ENCODE measurements at places on chromosomes 3 and 15.

DNA sequence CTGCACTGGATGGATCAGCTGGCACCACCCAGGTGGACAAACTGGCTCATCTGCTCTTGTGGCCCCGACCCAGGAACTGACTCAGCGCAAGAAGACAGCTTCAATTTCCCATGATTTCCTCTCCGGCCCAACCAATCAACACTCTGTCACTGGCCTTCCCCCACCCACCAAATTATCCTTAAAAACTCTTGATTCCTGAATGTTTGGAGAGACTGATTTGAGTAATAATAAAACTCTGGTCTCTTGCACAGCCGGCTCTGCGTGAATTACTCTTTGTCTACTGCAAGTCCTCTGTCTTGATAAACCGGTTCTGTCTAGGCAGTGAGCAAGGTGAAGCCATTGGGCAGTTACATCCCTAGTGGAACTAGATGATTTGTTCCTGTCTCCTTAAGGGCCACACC, 16.1 kb downstream of the BDH1 start:
- no peaks in the 10 kb centered on the region for H3K27me3 ChIP-seq
- peak; percentile 61 for DNase-seq
- H3K36me3 ChIP-seq = no peaks in the 10 kb centered on the region
- H3K4me1 ChIP-seq = peaks cover 31% of the 10 kb centered on the region
- peak overlapping the region; percentile 82 for H3K27ac ChIP-seq

GRCh38 chr3:29545615-29546014, 264.7 kb downstream of the RBMS3 start:
- H3K27ac ChIP-seq = no peak overlapping the region
- H3K4me3 ChIP-seq = no peak overlapping the region
- no peaks in the 10 kb centered on the region for H3K36me3 ChIP-seq

- H3K36me3 ChIP-seq = no peaks in the 10 kb centered on the region
- no peak for DNase-seq
- no peak overlapping the region for H3K4me3 ChIP-seq
- H3K27ac ChIP-seq = no peak overlapping the region
- H3K27me3 ChIP-seq = no peaks in the 10 kb centered on the region
- no peaks in the 10 kb centered on the region for H3K4me1 ChIP-seq
These were observed 148.7 kb downstream of the ALCAM start for GRCh38 chr3:105515372-105515771.

DNA sequence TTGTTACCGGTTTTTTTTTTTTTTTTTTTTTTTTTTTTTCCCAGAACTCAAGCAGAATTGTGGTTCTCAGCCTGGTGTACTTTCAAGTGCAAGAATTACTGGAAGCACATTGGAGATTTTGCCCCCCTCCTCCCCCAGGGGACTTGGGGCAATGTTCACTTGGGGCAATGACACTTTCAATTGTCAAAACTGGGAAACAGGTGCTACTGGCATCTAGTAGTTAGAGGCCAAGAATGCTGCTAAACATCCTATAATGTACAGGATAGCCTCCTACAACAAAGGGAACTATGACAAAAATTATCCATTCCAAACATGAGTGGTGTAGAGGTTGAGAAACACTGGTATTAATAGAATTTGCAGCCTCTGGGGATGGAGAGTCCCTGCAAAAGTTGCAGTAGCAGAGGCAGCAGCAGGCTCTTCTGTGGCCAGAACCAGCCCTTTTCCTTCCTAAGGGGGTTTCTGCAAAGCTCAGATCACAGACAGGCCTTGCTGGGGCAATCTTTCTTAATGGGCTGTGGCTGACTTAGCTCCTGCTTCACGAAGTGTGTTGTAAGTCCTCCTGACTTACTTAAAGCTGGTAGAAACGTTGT, 144.3 kb upstream of the MRPS22 start:
- no peaks in the 10 kb centered on the region for H3K4me1 ChIP-seq
- H3K4me3 ChIP-seq = no peak overlapping the region
- H3K36me3 ChIP-seq = no peaks in the 10 kb centered on the region
- no peak for DNase-seq
- no peak overlapping the region for H3K27ac ChIP-seq

GRCh38 chr3:46187876-46188275, 20.2 kb downstream of the CCR1 start:
- H3K4me1 ChIP-seq = no peaks in the 10 kb centered on the region
- no peak overlapping the region for H3K4me3 ChIP-seq
- no peaks in the 10 kb centered on the region for H3K27me3 ChIP-seq
- no peaks in the 10 kb centered on the region for H3K36me3 ChIP-seq

- no peaks in the 10 kb centered on the region for H3K27me3 ChIP-seq
- no peak for DNase-seq
- no peak overlapping the region for H3K4me3 ChIP-seq
- no peak overlapping the region for H3K27ac ChIP-seq
- H3K4me1 ChIP-seq = peaks cover 41% of the 10 kb centered on the region
These were observed 50.4 kb downstream of the KLF13 start for GRCh38 chr15:31377030-31377429.

GRCh38 chr3:15305359-15305844, 27.0 kb downstream of the SH3BP5 start:
- no peaks in the 10 kb centered on the region for H3K27me3 ChIP-seq
- H3K36me3 ChIP-seq = peaks cover 12% of the 10 kb centered on the region
- H3K4me3 ChIP-seq = no peak overlapping the region
- no peak overlapping the region for H3K27ac ChIP-seq
- peak; percentile 40 for DNase-seq

DNA sequence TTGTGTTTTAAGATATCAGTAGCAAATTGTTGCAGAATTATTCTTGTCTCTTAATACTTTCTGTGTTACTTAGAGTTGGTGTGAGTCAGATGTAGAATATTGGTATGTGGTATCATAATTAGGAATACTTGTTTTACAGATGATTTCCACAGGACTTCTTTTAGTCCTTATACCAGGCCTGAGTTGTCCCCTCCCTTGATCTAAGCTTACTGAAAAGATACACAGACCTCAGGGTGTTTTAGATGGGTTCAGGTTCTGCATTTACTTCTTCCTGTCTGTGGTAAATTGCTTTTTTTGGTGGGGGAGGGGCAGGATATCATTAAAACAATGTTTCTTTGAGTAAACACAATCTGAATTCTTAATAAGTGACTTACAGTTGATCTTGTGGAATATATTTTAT, 14.2 kb downstream of the DZIP3 start:
- H3K27me3 ChIP-seq = no peaks in the 10 kb centered on the region
- no peaks in the 10 kb centered on the region for H3K36me3 ChIP-seq
- DNase-seq = no peak
- H3K4me1 ChIP-seq = no peaks in the 10 kb centered on the region
- H3K27ac ChIP-seq = no peak overlapping the region

GRCh38 chr15:47415539-47415971, 301.8 kb upstream of the SEMA6D start:
- no peaks in the 10 kb centered on the region for H3K27me3 ChIP-seq
- no peaks in the 10 kb centered on the region for H3K4me1 ChIP-seq
- no peaks in the 10 kb centered on the region for H3K36me3 ChIP-seq
- no peak for DNase-seq

GRCh38 chr3:104198131-104198530, 1168.6 kb upstream of the ALCAM start:
- no peak for DNase-seq
- H3K4me1 ChIP-seq = no peaks in the 10 kb centered on the region
- H3K27ac ChIP-seq = no peak overlapping the region
- H3K4me3 ChIP-seq = no peak overlapping the region
- no peaks in the 10 kb centered on the region for H3K27me3 ChIP-seq
- no peaks in the 10 kb centered on the region for H3K36me3 ChIP-seq

GRCh38 chr15:31200735-31201151, 99.2 kb upstream of the TRPM1 start:
- H3K4me3 ChIP-seq = no peak overlapping the region
- no peaks in the 10 kb centered on the region for H3K36me3 ChIP-seq
- no peaks in the 10 kb centered on the region for H3K27me3 ChIP-seq
- H3K27ac ChIP-seq = no peak overlapping the region
- no peak for DNase-seq
- H3K4me1 ChIP-seq = peaks cover 9% of the 10 kb centered on the region

GRCh38 chr3:128084675-128085021, 32.4 kb downstream of the SEC61A1 start:
- no peak overlapping the region for H3K4me3 ChIP-seq
- H3K4me1 ChIP-seq = no peaks in the 10 kb centered on the region
- no peak for DNase-seq
- peaks cover 26% of the 10 kb centered on the region for H3K36me3 ChIP-seq

DNA sequence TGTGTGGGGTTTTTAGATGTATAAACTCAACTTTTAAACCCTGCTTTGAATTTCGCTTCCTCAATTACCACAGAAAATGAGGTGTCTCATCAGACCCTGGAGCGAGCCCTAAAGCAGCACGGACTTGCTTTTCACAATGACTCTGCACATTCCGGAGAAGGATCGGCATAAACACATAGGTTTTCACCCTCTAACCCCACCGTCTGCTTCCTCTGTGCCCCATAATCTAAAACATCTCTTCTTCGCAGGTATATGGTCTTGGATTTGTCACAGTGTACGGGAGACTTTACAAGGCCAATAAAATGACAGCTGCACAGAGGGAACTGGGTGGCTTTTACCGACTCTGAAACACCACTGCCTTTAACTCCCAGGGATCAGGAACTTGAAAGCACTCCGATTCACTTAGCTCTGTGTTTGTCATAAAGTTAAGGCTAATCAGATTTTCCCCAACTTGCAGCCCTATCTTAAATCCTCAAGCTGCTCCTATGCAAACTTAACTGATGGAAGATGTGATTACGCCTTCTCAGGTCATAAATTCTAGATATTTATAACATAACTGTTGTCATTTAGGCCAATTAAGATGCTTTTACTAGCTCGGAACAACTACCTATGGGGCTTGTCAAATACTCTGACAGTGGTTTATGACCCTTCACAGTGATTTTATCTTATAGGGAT, 133.4 kb upstream of the WNT5A start:
- peaks cover 4% of the 10 kb centered on the region for H3K27me3 ChIP-seq
- H3K27ac ChIP-seq = no peak overlapping the region
- no peak overlapping the region for H3K4me3 ChIP-seq
- no peaks in the 10 kb centered on the region for H3K36me3 ChIP-seq
- H3K4me1 ChIP-seq = peaks cover 4% of the 10 kb centered on the region
